ENCODE measurements at places on chromosomes 4 and X.

GRCh38 chrX:129701624-129702069, 37.1 kb upstream of the XPNPEP2 start:
- no peak for DNase-seq

GRCh38 chrX:7698248-7698647, 144.7 kb upstream of the VCX start:
- DNase-seq: no peak

DNA sequence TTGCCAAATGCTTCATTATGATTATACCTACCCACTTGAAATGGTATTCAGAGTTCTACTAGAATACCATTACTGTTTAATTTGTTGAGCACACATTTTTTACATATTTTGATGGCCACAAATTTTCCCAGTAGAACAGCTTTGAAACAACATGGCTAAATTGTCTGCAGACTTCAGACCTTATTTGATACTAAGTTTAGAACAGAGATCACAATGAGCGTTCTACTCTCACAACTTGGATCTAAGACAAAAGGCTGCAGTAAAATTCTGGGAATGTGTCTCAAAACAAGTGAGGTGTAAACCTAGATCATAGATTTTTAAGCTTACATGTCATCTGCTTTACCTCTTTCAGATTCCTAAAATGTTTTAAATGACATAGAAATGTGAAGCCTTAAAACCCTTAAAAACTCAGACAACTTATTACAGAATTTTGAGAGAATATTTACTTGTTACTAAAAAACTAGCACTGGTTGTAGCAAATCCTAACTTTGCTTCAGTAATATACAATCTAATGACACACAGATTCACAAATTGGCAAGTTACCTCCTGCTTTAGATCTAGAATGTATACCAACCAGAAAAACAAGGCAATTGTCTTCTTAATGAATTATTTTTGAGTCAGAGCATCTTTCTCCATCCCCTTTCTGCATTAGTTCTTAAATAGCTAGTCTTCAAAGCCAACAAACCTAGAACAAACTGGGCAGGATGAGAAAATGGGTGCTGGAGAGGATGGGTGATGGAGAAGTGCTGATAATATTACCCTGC, 243.3 kb downstream of the SLC7A11 start:
- no peak for DNase-seq

DNA sequence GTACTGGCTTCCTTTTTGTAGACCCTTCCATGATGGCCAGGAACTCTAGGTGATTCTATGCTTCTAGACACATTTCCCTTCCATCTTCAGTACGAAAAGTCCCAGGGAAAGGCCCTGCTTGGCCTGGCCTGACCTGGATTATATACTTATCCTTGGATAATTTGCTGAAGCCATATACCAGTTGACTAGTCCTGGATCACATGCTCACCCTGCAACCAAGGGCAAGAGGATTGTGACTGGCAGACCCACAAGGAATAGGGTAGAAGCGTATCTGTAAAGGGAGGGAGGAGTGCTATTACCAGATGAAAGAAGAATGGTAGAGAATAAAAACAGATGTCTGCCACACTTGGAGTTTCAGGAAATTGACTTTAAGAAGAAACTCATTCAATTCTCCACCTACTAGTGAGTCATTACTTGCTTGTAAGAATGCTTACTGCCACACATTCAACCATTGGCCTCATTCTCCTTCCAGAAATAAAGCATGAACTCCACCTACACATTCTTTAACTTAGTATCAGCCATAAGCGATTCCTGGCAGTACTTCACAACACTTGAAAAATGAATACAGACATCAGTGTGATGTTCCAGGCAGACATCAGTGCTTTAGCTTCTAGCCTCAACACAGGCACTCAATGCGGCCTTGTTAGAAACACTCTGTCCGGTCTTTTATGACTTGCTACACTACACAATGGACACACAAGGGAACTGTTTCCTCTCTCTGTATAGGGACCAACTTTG, 141.8 kb downstream of the CBR4 start:
- no peak for DNase-seq

DNA sequence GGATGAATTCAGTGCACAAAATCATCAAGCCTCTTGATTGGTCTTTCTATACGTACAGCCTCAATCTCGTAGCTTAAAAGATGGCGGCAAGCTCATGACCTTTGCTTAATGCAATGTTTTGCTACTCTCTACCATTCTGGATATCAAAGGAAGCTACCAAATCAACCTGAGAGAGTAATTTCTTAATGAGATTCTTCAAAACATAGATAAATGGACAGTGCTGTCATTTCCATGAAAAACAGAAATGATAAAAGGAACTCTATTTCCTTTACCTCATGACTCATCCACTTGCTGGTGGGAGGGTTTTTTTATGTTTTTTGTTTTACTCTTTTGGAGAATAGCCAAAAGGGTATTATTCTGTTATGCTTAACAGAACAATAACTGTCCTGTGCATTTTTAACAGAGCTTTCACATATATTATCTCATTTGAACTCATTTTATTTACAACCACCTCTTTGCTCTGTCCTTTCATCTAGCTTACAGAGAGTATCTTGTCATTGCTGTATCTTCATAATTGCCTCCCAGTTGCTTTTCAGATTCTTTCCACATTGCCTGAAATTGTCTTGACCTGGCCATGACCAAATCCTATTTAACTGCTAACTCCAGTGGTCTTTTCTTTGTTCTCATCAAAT, 138.6 kb upstream of the GPR101 start:
- DNase-seq: no peak

- peak; percentile 22 for DNase-seq
Measured at GRCh38 chr4:145487631-145488030, 6.0 kb downstream of the SMAD1 start.

DNA sequence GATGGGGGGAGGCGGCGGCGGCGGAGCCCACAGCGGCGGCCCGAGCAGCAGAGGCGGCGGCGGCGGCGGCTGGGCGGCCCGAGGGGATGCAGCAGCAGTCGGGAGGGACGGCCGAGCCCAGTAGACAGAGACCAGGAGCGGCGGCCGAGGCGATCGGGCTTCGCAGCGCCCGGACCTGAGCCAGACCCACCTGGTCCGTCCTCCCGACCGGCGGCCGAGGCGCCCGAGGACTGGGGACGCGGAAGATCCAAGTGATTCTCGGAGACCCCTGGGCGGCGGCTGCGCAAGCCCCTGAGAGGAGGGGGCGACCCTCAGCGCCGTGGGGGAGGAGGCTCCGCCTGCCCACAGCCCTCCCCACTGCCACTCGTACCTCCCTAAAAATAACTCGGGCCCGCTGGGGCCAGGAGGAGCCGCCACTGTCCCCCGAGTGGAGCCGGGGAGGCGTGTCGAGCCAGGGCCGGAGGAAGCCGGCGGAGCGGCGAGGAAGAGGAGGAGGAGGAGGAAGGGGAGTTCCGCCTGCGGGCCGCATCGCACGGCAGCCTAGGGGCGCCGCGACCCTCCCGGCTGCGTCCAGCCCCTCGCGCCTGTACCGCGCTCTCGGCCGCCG, 608 bp downstream of the RAPGEF2 start:
- peak; percentile 48 for DNase-seq

DNA sequence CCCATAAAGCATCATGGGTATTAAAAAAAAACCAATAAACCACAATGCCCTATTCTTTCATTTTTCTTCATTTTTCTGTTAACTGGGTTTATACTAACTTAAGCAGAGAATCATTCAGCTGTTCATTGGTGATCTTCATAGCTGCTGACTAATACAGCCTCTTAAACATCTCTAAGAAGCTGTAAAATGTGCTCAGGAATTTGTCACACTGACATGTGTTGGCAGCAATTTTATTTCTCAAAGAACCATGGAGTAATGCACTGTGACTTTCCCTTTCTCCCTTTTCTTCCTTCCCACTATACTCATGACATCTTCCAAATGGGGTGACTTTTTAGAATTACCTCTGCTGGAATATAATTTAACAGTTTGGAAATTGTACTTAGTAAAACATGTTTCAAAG, 315.4 kb downstream of the ANTXR2 start:
- no peak for DNase-seq

DNA sequence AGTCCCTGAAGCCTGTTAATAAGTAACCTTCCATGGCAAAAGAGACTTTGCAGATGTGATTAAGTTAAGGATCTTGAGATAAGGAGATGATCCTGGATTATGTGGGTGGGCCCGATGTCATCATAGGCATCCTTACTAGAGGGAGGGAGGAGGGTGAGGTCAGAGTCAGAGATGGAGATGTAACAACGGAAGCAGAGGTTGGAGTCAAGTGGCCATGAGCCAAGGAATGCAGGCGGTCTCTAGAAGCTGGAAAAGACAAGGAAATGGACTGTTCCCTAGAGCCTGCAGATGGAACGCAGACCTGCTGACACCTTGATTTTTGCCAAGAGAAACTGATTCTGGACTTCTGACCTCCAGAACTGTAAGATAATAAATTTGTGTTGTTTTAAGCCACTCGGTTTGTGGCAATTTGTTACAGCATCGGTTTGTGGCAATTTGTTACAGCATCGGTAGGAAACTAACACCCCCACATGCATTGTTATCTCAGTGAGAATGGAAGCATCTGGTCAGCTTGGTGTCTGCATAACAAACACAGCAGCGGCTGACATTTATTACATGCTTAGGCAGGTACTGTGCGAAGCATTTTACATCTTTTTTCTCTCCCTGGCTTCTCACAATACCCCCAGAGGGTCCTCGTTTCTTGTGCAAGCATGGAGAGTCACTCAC, 55.6 kb downstream of the CLDN34 start:
- no peak for DNase-seq

DNA sequence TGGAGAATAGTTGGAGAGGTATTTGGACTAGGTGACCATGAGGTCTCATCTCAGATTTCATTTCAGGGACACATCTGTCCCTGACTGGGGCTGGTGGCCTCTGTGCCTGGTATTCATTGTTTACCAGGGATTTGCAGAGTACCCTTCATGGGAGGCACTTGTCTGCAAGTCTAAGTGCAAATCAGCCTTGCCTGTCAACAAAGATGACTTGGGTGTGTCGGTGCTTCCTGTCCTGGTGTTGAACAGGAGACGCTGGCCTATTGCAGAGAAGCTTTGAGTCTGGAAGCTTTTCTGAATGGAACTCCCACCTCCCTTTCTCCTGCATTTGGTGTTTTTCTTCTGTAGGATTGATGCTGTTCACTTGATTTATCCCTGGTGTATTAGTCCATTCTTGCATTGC, 104.1 kb downstream of the TNIP2 start:
- no peak for DNase-seq

DNA sequence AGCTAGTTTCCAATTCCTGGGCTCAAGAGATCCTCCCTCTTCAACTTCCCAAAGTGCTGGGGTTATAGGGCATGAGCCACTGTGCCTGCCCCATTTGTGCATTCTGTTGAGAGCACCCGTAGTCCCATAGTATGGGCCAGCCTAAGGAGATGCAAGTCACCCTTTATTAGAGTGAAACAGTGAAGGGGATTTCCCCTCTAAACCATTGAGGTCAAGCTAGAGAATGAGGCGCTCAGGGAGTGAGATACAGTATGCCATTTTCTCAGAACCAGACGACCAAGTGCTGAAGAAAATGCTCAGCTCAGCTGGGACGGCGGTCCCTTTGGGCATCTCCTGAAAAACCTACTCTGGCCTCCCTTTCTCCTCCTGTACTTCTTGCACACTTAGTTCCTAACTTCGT, 18.7 kb downstream of the RNF4 start:
- DNase-seq: no peak

GRCh38 chrX:153725832-153726285, 1.2 kb downstream of the ABCD1 start:
- no peak for DNase-seq

- no peak for DNase-seq
Measured at GRCh38 chr4:57234252-57234775, 124.1 kb upstream of the IGFBP7 start.

- no peak for DNase-seq
Measured at GRCh38 chrX:145821291-145821897, 3.8 kb downstream of the SLITRK2 start.

DNA sequence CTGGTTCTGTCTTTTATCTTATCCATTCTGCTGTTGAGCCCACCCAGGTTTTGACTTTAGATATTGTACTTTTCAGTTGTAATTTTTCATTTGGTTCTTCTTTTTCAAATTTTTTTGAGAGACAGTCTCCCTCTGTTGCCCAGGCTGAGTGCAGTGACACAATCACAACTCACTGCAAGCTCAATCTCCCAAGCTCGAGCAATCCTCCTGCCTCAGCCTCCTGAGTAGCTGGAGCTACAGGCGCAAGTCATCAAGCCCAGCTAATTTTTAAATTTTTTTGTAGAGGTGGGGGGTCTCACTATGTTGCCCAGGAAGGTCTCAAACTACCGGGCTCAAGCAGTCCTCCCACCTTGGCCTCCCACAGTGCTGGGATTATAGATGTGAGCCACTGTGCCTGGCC, 25.7 kb downstream of the LETM1 start:
- DNase-seq: no peak

GRCh38 chrX:41441934-41442823, 5.0 kb upstream of the NYX start:
- peak; percentile 86 for DNase-seq

- peak; percentile 64 for DNase-seq
Measured at GRCh38 chrX:71652405-71652804, 14.9 kb upstream of the LOC101059915 start.

DNA sequence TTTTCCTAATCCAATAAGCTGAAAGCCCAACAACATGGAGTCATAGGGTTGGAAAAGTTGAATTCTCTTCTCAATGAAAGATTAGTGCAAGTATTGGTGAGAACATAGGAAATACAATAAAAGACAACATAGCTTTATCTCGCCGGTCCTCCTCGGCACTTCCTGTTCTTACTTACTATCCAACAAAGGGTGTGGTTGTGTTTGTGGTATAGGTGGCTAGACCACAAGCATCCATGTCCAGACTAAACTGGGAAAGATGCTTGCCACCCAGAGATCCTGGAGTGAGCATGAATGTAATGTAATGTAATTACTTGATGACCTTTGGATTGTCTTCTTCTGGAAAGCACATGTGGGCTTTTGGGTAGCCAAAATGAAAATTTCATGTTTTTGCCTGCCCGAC, 223.8 kb downstream of the CPE start:
- DNase-seq: no peak
